ENCODE measurements at places on chromosomes 3 and 15.

DNA sequence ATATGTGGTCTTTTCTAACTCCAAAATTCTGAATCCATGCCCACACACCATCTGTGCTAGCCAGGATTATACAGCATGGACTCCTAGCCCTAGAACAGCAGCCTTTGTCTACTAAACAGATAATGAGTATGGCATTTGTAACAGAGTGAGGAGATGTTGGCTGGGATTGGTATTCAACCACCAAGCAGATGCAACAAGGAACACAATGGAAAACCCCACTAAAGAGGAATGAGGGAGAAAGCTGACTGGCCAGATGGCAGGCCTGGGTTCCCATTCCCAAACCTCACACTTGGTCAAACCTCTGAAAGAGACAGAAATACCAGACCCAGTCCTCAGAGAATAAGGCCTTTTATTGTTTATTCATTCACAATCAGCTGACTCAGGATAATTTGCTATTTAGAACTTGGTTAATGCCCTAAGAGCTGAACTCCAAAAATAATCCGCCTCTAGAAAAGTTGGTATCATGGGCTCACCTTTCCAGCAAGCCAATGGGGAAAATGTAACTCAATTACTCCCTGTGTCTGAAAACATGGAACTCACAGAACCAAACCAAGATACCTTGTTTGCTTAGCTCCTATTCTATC is 145.6 kb downstream of the LRRC3B start:
- DNase-seq: no peak

DNA sequence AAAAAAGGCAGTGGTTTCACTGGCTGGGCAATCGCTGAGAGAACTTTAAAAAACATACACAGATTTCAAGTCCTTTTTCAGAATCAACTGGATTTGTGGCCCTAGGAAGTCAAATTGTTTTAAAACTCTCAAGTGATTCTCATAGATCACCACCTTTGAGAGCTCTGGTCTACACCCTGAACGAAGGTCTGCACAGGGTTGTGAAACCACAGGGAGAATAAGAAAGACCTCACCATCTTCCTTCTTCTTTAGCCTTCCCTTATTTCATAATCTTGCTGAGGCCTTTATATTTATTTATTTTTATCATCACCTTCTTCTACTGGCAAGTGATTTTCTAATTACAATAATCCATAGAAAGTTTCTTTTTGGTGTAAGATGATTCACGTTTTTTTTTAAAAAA is 58.1 kb downstream of the FOXP1 start:
- DNase-seq: no peak

DNA sequence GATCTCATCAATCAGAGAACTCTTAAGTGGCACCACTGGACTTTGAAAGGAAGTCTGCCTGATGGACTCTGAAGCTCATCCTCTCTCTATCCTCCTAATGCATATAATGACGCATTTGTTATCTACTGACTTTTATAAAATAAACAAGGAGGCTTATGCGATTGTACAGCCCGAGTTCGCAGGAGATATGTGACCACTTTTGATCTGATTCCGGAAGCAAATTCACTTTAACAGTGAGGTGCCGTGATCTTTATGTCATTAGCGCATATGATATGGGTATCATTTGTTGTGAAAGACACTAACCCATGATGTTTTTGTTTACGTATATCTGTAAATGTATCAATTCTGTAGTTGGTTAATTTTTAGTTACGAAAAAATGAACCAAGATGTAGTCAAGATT is 427 bp upstream of the RNF111 start:
- no peak for DNase-seq

DNA sequence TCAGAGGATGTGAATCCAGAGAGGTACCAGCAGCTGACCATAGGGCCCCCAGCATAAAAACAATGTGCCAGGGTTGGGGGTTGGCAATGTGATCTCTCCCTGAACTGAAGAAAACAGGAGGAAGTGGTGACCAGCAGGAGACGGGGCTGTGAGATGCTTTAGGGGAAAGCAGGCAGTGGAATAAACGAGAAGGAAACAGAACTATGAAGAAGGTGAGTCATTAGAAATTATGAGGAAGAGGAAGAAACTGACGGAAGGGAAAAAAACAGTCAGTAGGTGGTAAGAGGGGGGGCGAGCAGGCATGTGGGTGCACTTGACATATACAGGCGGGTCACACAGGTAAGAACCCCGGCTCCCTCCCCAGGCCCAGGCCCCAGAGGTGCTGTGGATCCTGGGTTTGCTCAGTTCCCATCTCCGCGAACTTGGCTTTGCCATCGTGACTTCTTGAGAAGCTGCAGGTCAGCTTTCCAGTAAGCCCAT is 42.2 kb upstream of the B3GNT5 start:
- DNase-seq: peak; percentile 1
